ENCODE measurements at places on chromosomes 12 and 14. TPM values are rescaled to one million over a fixed set of nuclear protein-coding genes. Genes with fewer than 3 reads are reported as not detected.

TMTC2 gene
- total RNA-seq = 7.3 TPM

GUCY2C gene
- total RNA-seq = not detected

CGRRF1 gene
- 14.3 TPM for total RNA-seq

ADAM20 gene
- 1.9 TPM for total RNA-seq

ARHGEF25 gene
- 2.6 TPM for total RNA-seq

SERPINA9 gene
- total RNA-seq = not detected

TAC3 gene
- total RNA-seq = not detected

HOXC11 gene
- total RNA-seq = not detected

Measured in mammary epithelial cell (primary cell).